ENCODE measurements at places on chromosomes 6 and 20.

DNA sequence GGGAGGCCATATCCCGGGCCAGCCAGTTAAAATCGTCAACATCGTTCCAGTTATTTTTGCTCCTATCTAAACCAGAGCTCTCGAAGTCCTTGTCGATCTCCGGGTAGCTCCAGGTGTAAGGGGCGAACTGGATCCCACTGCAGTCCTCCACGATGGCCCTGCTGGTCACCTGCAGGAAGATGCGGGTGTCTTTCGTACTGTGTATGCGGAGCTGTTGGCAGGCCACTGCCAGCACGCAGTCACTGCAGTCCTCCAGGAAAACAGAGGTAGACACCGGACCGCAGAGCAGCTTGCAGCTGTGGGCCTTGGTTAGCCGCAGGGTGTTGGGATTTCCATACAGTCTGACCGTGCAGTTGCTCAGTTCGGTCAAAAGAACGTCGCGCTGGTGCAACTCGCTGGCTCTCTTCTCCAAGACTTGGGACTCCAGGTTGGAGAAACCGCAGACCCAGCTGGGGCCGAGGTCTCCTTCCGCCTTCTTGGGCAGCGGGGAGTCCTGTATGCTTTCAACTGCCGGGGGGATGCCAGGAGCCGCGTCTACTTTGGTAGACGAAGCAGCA lies 742 bp downstream of the TBCC start:
- DNase-seq, result peak; percentile 70

DNA sequence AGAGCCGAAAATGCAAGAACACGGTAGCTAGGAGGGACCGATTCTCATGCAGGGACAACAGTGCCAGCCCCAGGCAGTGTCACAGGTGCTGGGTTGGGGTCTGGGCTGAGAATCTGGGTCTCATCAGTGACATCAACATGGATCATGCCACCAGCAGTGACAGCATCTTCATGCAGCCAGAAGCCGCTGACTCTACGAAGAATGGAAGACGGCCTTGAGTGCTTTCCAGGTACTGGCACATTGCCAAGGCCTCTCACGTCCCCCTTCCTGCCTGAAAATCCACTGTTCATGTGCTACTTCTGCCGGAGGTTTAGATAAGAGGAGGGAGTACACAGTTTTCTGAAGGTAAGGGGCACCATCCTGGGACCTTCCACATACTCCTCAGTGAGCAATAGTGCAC lies 141.1 kb upstream of the FOXQ1 start:
- no peak for DNase-seq

DNA sequence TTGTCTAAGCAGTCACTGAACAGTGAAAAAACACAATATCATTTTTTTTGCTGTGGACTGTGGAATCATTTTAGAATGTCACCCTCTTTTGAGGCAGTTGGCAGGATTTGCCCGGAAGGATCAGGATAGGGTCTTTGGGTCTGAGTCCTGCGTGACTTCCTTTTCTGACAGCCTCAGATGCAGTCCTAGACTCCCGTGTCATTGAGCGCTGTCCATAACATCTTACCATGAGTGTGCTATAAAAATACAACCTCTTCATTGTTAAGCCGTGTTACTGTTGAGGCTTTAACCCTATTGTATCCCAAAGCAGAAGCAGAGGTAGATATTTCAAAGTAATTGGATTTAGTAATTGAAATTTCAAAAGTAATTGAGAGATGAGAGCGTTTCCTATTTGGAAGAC lies 30.6 kb downstream of the ARID1B start:
- no peak for DNase-seq

- DNase-seq, result no peak
These were observed 92.2 kb upstream of the RSPO3 start for GRCh38 chr6:127026247-127026646.

- no peak for DNase-seq
These were observed 87.7 kb upstream of the BEND3 start for GRCh38 chr6:107202876-107203468.

DNA sequence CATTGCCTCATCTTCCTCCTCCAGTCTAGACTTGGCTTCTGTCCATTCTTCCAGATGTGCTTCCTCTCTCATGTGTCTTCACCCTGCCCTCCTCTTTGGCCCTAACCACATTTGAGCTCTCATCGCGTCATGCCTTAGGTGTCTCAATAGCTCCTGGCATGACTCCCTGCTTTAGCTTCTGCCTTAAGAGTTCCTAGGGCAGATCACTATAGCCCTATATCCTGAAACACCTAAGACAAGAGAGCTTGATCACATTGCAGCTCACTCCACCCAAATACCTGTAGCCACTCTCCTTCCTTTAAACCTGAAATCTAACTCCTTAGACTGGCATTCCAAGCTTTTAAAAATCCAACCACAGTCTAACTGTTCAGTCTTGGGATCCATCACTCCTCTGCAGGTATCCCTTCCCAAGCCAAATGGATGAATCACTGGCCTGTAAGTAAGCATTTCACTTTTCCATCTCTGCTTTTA lies 69.0 kb upstream of the STXBP5 start:
- DNase-seq, result no peak

DNA sequence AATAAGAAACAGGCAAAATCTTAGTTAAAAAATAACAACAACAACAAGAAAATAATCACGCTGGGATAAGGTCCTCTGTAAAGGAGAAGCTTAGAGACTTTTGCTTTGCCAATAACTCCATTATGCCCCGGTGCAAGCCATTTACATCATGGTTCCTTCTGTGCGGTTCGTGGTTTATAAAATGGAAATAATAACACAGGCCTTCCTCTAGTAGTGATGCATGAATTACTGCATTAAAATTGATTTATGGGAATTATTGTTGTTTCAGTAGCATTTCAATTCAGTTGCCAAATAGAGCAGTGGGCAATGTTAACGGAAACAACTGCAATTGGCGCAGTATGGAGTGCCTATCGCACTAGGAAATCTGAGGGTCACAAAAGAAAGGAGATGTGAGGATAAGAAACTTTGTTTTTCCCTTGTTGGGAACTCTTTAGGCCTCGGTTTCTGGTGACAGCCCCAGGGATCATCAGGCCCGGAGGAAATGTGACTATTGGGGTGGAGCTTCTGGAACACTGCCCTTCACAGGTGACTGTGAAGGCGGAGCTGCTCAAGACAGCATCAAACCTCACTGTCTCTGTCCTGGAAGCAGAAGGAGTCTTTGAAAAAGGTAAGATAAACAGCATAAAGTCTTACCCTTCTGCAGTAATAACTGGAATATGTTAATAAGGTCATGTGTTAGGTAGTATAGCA lies 1.1 kb downstream of the CD109 start:
- no peak for DNase-seq

DNA sequence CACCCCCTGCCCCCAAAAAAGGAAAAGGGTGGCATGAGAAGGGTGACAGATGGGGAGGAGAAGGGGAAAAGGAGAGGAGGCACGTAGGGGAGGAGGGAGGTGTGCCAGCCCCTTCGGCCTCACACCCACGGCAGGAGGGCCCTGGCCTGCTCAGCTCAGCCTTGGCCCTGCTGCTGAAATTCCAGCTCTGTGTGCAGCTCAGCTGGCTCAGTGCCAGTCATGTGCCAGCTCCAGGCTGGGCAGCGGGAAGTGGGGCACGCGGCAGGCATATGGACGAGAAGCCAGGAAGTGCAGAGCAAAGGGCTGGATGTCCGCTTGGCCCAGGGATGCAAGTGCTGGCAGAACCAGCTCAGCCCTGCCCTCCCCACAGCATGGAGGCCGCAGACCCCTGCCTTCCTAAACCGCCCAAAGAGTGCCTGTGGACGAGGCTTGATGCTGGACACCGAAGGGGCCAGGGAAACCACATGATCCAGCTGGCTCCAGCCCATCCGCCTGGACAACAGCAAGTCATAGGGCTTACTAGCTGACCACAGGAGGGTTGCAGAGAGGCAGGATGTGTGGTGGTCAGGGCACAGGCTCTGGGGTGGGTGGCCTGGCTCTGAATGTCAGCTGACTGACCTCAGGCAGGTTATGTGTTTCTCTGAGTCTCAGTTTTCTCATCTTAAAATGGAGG lies 60.2 kb downstream of the NOL4L start:
- no peak for DNase-seq

- no peak for DNase-seq
These were observed 130.0 kb downstream of the BTBD9 start for GRCh38 chr6:38509713-38510112.

DNA sequence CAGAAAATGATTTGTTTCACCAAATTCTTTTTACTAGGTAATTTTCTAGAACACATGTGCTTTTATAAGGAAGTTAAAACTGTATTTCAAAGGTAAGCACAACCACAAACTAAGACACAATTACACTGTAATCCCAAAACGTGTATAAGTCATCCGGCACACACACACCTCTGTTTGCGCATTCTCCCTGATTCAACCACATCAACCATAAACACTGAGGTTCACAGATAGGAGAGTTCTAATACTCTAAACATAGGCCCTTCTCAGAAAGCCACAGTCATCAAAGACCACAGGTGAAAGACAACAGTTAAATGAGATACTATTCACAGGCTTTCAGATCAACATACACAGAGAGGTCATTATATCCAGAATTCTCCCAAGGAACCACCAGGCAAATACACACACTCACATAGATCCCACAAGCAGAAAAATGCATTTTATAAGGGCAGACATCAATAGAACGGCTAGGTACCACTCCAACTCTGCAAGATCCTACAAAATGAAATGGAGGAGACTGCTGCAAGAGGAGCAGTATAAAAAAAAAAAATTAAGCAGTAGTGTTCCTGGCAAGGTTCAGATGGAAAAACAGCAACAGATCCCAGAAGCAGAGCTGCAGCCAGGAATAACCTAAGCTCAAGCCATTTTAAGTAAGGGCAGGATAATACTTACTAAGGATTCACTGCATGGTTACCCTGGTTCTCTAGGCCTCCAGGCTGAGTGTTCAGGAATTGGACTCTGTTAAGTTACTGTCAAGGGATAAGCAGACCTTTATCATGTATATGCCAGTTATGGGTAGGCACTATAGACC lies 6.6 kb upstream of the FBXO9 start:
- DNase-seq, result no peak

- no peak for DNase-seq
These were observed 122.2 kb upstream of the PTPN1 start for GRCh38 chr20:50387996-50388332.

DNA sequence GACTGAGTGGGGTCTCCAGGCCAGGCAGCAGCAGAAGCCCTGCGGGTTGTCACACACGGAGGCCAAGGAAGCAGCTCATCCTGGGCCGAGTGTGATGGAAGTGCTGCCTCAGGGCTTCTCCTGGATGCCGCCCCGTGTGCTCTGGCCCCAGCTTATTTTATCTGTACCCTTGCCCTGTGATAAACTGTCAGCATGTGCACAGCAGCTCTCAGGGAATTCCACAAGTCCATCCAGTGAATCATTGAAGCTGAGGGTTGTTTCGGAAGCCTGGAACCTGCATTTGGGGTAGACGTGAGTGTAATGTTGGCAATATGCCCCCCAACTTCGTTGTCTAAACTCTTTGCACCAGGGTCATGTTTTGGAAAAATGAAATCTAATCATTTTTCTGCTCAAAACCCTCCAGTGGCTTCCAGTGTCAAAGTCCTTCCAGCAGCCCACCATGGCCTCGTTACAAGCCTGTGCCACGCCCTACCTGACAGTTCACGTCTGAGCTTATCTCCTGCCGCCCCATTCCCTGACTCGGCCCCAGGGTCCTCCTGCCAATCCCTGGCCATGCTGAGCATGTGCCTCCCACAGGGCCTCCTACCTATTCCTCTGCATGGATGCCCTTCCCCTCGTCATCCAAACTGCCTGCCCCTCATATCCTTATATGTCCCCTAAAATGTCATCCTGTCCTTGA lies 168.1 kb upstream of the THBS2 start:
- no peak for DNase-seq

- no peak for DNase-seq
These were observed 33.2 kb downstream of the CLIC5 start for GRCh38 chr6:45982280-45983036.

GRCh38 chr6:76992553-76992952 lies 470.7 kb downstream of the HTR1B start:
- no peak for DNase-seq

GRCh38 chr6:105545228-105545920 lies 142.5 kb upstream of the PREP start:
- DNase-seq, result no peak

DNA sequence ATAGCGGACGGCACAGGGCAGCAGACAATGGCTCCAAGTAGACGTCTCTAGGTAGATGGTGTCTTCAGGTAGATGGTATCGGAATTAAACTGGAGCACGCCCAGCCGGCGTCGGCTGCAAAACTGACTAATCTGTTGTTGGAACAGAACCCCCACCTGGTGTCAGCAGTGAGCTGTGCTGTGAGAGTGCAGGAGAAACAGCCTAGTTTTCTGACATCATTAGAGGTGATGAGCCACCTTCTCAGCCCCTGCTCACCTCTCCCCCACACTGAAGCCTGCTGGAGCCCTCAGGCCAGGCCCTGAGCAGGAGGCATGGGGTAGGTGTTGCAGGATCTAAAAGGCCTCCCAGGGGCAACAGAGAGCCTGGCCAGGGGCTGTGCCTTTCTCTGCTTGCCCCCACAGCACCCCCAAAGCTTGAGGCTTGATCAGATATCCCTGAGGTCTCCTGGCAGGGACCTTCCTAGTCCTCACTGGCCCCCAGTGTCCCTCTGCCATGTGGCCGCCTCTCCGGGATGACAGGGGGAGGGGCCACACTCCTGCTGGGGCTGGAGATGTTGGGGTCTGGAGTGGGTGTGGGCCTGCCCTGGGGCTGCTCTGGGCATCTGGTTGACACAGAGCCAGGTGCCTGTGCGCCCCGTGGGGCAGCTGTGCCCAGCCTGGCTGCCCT lies 6.9 kb upstream of the HELZ2 start:
- peak; percentile 88 for DNase-seq

DNA sequence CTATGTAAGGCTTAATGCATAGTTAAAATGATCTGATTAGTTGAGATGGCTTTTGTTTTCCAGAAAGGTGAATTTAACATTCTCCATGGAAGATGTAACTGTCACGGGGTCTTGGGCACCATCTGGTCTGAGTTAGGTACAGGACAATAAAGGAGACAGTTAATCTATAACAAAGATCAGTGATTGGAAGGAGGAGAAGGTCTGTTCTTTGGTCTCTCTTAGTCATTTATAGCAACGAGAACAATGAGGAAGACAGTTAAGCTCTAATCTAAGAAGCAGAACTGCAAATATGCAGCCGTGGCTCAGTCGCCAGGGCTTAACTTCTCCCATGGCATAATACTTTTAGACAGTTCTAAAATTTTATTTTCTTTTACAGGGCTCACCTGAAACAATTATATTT lies 405.5 kb upstream of the SULF2 start:
- no peak for DNase-seq

DNA sequence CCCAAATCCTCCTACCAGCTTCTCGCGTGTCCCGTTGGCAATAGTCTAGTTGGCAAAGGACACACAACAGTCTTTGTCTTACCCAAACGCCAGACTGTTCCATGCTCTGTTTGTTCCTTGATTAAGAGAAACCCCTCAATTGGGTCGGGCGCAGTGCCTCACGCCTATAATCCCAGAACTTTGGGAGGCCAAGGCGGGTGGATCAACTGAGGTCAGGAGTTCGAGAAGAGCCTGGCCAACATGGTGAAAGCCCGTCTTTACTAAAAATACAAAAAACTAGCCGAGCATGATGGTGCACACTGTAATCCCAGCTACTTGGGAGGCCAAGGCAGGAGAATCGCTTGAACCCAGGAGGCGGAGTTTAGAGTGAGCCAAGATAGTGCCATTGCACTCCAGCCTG lies 153.7 kb downstream of the GRM4 start:
- peak; percentile 24 for DNase-seq
